Left cardiac atrium (tissue), 4 donors: ENCODE measurements at places on chromosomes 12 and 14. TPM values are rescaled to one million over a fixed set of nuclear protein-coding genes. Genes with fewer than 3 reads are reported as not detected.

GAS2L3 gene
- 5.5 TPM for total RNA-seq

ANO4 gene
- 0.29 TPM for total RNA-seq

HSPB8 gene
- 314 TPM for total RNA-seq

DNA sequence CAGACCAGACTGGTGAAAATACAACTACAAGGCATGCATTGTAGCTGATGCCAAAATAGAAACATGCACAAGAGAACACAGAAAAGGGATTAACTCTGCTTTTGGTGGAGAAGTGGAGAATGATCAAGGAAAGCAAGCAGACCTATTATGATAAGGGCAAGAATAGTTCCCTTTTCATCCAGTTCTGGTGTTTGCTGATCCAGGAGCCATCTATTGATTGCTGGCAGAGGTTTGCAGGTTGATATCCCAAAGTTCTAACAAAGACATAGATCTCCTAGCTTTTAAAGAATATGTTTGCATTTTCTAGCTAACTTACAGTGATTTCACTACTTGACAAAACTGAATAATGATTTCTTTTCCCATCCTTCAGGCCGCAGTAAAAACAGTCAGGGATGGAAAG is 166.2 kb upstream of the CDKN3 start:
- no peak for DNase-seq

DNA sequence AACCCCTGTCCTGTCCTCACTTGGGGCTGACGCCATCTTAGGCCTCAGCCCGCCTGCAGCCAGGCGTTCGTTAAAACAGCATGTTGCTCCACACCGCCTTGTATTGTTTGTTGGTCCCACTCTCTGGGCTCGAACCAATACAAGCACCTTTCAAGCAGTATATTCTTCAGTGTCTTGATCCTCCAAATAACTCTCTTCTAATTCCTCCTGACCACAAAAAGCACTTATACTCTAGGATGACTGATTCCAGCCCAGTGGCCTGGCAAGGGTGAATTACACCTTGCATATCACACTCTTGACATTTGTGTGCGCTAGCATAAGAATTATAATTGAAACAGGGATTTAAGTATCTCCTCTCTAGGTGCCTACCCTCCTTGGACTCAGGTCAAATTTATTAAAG is 7.1 kb downstream of the CCER1 start:
- no peak for DNase-seq
